ENCODE measurements at places on chromosomes 11 and 22.

GRCh38 chr22:36659762-36660509, 43.6 kb downstream of the CACNG2 start:
- DNase-seq: no peak

GRCh38 chr11:121749691-121750090, 296.9 kb upstream of the SORL1-AS1 start:
- DNase-seq: no peak

GRCh38 chr11:5689551-5689983, at the start of gene TRIM22:
TSS of gene TRIM22 (plus strand) at chr11:5689790. CDS start at chr11:5696233, 6,443 bp downstream.
- DNase-seq: peak; percentile 42

DNA sequence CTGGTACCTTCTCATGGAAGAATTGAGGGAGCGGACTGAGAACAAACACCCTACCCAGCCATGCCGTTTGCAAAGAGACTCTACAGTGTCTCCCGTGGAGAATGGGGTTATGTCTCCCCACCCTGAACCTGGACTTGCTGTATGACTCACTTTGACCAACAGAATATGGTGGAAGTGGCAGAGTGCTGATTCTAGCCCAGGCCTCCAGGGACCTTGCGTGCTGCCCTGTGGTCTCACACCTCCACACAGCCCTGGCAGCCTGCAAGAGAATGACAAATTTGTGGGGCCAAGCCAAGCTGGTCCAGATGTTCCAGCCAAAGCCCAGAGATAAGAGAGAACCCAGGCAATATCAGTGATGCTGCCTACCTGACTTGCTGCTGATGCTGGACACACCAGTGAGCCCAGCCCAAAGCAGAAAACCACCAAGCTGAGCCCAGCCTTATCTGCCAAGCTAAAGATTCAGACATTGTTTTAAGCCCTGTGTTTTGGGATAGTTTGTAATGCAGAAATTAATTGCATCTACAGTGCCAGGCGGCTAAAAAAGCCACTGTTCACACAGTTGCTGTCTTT, 8.1 kb upstream of the LINC01488 start:
- no peak for DNase-seq

- no peak for DNase-seq
Measured at GRCh38 chr11:41779401-41779960, 320.0 kb upstream of the LRRC4C start.

DNA sequence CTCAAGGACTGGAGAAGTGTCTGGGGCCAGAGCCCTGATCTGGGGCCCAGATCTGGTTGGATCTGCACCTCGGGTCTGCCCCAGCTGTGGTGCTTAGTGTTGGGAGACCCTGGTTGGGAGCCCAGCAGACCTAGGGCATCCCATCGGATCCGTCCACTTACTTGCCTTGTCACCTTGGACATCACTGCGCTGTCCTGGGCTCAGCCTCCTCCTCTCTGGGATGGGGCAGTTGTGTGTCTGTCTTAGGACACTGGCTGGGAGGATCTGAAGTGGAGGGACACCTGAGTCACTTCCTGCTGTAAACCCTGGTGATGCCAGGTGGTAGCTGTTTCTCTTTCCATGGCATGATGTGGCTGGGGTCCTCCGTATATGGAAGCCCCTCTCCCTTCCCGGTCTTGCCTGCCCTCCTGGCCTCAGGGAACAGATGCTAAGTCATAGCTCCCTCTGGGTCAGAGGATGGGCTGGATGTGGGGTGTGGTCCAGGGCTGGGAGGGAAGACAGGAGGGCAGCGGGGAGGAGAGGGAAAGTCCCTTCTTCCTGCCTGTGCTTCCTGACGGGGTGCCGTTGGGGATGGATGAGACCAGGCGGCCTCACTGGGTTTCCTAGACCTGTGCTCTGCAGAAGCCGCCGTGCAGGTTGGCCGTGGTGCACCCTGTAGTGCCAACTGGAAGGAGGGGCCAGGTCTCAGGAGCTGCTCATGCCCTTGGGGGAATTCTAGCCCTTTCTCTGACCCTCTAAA, 12.1 kb upstream of the OMP start:
- no peak for DNase-seq

GRCh38 chr11:13249177-13249576, 28.4 kb upstream of the BMAL1 start:
- DNase-seq: no peak

DNA sequence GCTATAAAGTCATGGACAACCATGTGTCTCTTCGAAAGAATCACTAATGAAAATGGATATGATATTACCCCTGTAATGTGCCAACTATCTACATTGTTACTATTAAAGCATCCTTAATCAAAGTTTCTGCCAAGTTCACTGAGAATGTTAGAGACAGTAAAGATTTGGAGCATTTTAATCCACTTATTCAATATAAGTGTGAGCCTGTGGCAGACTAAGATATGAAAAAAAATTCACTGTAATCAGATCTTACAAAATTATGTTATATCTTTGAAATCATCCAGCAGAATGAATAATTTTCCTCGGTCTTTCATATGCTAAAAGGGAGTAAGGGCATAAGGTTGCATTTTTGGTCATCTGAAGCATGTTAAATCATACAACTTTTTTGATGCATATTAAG, 49.9 kb downstream of the MAML2 start:
- no peak for DNase-seq

DNA sequence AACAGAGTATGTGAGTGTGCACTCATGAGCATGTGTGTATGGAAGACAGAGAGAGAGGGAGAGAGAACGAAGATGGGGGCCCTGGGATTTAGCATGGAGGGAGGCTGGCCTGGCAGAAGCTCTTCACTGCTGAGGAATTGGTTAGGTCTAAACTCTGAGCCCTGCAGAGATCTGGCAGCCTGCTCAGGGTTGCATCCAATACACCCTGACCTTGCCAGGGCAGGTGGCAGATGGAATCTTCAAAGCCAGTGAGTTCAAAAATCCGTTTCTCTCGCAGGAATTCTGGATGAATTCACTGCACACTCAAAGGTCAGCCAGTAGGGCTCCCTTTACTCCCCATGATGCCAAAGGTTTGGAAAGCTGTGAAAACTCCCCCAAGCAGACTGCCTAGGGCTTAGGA, 61.4 kb upstream of the OLFML1 start:
- no peak for DNase-seq

DNA sequence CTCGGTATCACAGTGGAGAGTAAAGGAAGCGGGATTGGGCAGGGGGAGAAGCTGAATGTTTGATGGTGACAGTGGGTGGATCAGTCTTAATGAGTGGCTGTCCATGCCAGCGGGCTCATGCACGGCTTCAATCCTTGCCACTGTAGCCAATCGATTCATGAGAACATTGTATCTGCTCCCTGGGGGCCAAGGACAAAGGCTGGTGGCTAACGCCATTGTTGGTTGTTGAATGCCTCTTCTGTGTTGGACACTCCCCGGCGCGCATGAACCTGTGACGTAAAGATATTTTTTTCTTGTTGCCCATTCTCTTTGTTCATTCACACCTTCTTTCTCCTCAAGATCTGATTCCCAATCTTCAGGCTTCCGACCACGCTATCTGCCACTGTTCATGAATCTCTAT, 20.9 kb upstream of the ATXN10 start:
- no peak for DNase-seq

DNA sequence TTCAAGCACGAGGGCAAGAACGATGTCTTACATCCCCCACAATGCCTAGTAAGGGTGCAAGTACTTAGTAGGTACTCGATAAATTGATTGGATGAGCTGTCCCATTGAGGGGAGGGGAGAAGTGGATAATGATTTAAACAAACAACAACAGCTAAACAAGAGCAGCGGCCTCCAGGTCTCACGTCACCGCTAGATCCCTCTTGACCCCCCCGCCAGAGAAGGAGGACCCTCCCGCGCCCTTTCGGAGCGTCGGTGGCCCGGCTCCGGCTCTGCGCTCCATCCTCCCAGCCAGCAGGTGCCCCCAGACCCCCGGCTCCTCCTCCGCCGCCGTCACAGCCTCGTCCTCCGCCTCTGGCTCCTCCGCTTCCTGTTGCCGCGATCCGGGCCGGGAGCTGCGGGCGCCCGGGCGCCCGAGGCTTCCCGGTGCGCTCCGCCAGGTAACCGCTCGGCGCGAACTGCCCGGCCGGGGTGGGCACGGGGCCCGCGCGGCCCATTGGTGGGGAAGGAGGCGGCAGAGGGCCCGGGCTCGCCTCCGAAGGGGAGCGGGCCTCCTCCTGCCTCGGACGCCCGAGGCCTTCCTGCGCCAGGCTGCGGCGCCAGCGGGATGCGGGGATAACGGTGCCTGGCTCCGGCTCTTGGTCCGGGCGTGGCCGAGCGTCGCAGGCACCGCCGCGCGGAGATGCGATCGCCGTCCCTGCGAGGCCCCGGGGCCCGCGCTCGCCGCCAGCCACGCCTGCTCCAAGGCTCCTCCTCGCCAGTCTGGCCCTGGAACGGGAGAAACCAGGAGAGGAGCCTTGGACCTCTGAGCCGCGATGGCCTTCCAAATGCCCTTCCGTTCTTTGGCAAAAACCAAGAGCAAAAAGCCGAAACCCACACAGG, at the start of gene TLCD5:
TSS of gene TLCD5 (plus strand) at position 368 of the 879 bp plus-strand sequence. CDS start 2,143 bp downstream, outside the sequence.
- no peak for DNase-seq

GRCh38 chr11:69094915-69095290, 46.2 kb downstream of the TPCN2 start:
- DNase-seq: no peak

GRCh38 chr11:79594834-79595233, 154.0 kb upstream of the TENM4 start:
- DNase-seq: no peak

GRCh38 chr11:34855021-34855753, 61.0 kb downstream of the APIP start:
- DNase-seq: no peak

GRCh38 chr11:96149743-96150555, 193.0 kb downstream of the MAML2 start:
- DNase-seq: no peak

GRCh38 chr11:135033540-135033939, 621.5 kb upstream of the B3GAT1 start:
- no peak for DNase-seq

DNA sequence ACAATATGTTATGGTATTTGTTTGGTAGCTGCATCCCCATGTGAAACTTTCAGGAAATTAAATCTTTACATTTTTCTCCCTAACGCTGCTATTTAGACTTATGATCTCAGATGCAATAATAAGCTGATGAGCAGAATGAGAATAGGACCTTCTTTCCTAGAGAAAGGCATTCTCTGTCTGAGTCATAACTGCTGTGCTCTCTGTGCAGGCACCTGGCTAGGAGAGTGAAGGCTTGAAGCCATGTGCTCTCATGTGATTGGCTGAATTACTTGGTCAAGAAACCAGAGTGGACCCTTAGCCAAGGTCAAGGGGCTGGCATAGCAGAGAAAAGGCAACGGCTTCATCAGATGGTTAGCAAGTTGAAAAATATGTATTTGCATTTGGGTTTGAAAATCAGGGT, 185.0 kb downstream of the ADAMTS15 start:
- no peak for DNase-seq

DNA sequence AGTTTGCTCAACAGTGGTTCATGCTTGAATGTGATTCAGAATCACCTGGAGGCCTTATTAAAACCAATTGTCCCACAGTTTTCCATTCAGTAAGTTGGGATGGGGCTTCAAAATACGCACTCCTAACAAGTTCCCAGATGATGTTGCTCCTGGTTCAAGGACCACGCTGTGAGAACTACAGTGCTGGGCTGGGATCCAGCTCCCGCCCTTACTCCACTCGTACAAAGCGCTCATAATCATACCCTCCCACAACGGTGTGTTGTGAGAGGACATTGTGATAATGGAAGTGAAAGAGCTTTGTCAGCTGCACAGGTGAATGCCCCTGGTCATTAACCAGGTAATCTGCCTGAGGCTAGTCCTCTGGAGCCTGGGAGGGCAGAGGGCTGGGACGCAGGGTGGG, 1.3 kb upstream of the CD82 start:
- DNase-seq: no peak

DNA sequence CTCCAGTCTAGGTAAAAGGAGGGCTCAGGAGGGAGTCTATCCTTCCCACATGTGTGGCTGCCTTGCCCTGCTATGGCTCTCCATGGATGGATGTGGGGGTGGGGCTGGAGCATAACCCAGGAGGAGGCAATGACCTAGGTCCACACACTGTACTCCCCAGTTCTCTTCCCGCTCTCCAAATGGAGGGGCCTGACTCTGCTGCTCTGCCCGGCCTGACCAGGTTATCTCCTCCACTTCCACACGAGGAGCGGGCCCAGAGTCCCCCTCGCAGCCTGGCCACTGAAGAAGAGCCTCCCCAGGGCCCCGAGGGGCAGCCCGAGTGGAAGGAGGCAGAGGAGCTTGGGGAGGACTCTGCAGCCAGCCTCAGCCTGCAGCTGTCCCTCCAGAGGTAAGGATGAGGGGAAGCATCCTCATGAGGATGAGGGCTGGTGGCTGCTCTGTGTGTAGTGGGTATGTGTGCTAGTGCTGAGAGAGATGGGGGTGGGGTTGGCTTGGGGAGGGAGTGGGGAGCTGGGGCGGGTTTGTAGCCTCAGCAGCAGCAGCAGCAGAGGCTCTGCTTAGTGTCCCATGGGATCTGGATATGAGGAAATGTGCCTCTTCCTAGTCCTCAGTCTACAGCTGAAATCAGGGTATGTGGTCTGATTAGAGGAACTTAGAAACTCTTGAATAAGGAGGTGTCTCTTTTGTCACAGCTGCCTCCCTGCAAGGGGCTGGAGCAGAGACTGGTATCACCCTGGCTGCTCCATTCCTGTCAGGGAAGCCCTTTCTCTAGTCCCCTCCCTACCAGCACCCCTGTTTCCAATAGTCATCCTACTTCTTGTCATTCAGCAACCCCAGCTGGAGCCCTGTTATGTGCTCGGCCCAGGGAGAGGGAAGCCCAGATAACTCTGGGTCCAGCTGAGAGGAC, 54.1 kb downstream of the CEP164 start:
- DNase-seq: no peak

GRCh38 chr11:20022363-20023081, 137.8 kb downstream of the DBX1 start:
- DNase-seq: no peak

GRCh38 chr11:64165481-64165841, 452 bp downstream of the MACROD1 start:
- DNase-seq: peak; percentile 7
